Effector memory CD4-positive, alpha-beta T cell (primary cell): ENCODE measurements at places on chromosomes 5 and 9.

GRCh38 chr9:111900858-111901612 lies 4.4 kb downstream of the UGCG start:
- DNase-seq = no peak

- DNase-seq = no peak
Observed at GRCh38 chr9:4116071-4116581, 183.7 kb downstream of the GLIS3 start.

DNA sequence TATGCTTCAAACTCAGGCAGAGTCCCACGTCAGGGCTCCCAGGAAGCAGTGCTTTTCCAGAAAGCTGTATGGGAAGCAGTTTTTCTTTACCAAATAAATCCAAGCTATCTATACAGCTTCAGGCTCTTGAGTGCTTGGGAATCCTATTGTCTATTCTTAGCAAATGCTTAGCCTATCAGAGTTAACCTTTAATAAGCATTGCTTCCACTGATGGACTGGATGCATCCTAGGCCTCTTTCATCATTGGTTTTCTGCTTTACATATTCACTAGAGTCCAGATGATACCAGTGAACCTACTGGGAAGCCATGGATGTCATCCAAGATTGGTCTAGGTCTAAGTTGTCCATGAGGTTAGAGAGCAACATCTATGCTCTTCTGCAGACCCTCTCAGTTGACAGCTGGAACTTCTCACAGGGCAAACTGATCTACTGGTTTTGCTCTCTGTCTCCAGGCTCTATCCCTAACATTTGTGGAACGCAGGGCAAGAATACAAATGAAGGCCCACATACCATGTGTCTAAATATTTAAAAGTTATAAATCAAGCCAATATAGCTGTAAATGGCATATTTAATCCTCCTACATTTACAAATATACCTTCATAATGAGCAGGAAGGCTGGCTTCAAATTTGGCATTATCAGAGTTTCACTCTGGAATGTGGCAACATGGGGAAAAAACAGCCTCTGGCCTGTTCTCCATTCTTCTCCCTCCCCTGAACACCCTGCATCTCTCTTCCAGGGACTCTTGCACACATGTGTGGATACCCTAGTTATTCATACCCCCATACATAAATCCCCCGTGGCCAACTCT lies 49.8 kb upstream of the PLPP1 start:
- DNase-seq = no peak

DNA sequence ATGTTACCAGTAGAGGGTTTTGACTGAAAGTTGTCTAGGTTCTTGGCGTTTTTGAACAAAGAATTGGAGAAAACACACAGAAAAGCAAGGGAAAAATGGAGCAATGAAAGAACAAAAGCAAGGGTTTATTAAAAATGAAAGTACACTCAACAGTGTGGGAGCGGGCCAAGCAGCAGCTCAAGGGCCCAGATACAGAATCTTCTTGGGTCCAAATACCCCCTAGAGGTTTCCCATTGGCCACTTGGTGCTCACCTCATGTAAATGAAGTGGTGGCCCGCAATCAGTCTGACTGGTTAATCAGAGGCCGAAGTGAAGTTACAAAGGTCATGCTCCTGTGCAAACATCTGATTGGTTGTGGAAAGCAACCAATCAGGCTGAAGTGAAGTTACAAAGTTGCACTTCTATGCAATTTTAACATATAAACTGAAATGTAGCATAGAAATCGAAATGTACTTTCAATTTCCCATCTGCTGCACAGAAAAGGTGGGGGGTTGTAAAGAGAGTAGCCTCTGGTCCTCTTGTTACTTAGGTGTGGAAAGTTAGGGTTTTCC lies 1.9 kb upstream of the GM2A start:
- DNase-seq = peak; percentile 43

- no peak for DNase-seq
Observed at GRCh38 chr5:59535561-59535960, 358.0 kb downstream of the PDE4D start.

GRCh38 chr9:108761655-108762347 lies 94.0 kb downstream of the ACTL7B start:
- no peak for DNase-seq

GRCh38 chr5:74098941-74099340 lies 472.9 kb downstream of the ARHGEF28 start:
- DNase-seq = no peak
